ENCODE measurements at places on chromosomes 11 and 22.

GRCh38 chr11:119000906-119001305 lies 3.0 kb downstream of the CENATAC start:
- DNase-seq = no peak

DNA sequence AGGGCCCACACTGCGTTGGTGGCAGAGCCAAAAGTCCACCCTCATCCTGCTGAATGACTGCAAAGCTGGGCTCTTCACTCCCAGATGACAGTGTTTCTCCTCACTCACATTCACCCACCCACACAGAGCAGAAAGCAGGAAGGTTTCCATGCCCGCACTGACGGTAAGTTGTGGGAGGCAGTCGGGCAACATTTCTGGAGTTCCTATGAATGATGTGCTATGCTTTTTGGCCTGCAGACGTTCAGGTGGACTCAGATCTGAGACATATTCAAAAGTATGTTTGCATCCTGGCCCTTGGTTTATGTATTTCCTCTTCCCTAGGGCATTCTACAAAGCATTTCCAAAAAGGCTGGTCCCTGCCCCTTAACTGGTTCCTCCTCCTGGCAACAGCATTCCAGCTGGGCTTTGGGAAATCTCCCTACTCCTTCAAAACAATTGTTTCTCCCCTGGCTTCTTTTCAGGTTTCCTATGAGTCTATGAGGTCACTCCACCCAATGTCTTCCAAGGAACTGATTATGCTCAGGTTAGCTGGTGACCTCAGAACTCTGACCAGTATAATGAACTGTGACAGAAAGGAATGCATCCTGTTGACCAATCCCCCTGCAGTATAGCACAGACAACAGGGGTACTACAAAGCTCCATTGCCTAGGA lies 36.4 kb downstream of the PACSIN2 start:
- DNase-seq = no peak

DNA sequence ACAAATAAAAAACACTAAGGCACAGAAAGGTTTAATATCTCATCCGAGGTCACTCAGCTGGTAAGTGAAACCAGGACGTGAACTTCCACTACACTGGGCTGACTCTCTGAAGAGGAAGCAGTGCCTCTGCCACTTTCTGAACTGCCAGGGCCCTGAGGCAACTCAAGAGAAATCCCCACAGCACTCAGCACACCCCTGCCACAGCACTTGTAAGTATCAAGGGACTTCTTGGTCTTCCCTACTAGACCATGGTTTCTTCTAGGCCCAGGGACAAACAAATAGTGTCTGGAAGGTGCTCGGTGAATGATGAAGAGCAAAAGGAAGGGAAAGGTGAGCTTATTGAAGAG lies 49.7 kb downstream of the RPL27A start:
- DNase-seq = no peak

DNA sequence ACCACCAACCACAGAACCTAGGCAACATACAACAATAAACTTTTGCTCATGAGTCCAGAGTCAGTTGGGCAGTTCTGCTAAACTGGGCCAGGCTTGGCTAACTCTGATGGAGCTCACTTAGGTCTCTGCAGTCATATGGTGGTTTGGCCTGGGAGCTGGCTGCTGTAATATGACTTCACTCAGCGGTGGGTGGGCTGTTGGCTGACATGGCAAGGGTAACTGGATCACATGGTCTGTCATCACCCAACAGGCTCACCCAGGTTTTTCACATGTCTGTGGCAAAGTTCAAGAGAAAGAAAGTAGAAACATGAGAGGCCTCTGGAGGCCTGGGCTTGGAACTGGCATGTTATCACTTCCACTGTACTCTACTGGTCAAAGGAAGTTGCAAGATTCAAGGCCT lies 43.2 kb upstream of the CLMP start:
- DNase-seq = no peak

DNA sequence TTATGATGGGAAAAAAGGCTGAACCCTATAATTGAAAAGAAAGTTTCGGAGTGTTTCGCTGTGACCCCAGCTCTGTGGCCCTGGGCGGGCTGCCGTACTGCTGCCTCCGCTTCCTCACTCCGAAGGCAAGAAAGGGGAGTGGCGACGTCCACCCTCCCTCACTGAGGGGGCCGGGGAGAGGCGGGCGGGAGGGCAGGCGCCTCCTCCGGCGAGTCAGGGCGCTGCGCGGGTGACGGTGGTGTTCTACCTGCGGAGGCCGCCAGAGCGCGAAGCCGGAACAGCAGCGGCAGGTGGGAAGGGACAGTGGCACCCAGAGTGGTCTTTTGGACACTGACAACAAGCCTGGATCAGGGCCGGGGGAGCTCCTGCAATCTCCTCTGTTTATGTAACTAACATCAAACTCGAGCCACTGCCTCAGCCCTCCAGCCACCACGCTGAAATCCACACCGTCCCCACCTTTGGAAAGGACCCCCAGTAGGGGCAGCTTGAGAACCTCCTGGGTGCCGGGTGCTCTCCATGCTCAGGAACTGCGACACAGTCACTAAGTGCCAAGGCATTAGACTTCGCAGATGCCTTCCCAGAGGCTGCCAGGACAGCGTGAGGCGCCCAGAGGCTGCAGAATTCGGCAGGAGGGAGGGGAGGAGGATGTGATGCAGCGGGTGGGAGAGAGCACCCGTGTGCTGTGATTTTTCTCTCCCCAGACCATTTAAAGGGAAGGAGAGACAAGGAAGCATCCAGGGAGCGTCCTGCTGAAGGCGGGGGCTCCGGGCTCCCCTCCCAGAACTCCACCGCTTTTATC lies 25.5 kb downstream of the BID start:
- DNase-seq = no peak

DNA sequence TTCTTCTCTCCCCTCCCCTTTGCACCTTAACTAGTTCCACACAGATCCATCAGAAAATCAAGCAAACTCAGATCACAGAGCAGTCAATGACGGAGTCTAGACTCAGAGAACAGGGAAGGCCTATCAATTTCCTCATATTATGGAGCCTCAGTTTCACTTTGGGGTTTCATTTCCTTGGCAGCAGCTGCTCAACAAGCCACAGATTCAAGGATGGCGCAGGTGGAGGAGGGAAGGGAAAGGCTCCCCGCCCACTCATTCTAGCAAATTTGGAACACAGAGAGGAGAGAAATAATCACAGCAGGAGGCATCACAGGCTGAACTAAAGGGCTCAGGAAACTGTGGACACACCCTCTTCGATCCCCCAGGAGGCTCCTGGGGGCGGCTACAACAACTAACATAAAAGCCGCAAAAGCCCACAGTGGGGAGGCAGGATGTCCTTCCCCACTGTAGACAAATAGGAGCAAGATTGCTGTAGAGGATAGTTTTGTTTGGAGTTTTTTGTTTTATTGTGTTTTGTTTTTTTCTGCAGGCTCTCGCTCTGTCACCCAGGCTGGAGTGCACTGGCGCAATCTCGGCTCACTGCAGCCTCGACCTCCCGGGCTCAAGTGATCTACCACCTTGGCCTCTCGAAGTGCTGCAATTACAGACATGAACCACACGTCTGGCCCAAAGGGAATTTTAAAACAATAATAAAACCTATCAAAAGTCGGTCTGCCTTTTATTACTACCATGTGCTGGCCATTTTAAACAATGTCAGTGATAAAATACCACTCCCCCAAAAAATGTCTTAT lies 3.4 kb downstream of the PLAAT3 start:
- DNase-seq = no peak

- no peak for DNase-seq
Observed at GRCh38 chr11:13140028-13140870, 131.1 kb downstream of the RASSF10 start.

- no peak for DNase-seq
Observed at GRCh38 chr11:71342951-71343827, 90.8 kb upstream of the SHANK2 start.

DNA sequence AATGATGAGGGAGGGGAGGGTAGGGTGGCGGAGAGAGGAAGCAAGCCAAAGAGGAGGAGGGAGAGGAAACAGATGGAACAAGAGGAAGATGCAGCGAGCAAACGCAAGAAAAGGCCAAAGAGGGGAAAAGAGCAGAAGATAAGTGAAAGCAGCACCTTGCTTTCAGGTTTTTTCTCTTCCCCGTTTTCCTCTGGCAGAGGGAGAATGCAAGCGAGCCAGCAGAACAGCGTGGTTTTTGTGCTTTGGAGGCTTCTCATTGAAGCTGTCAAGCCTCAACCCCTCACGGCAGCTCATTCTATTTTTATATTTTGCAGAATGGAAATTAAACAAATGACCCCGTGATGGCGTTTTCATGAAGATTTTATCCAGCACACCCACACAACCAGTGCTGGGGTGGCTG lies 67.1 kb upstream of the GRAMD1B start:
- DNase-seq = no peak

GRCh38 chr22:20099099-20099711 lies 16.7 kb upstream of the RANBP1 start:
- DNase-seq = no peak
